ENCODE measurements at places on chromosomes 5 and 9.

- no peak for DNase-seq
Measured at GRCh38 chr5:3281366-3281765, 314.3 kb upstream of the IRX1 start.

DNA sequence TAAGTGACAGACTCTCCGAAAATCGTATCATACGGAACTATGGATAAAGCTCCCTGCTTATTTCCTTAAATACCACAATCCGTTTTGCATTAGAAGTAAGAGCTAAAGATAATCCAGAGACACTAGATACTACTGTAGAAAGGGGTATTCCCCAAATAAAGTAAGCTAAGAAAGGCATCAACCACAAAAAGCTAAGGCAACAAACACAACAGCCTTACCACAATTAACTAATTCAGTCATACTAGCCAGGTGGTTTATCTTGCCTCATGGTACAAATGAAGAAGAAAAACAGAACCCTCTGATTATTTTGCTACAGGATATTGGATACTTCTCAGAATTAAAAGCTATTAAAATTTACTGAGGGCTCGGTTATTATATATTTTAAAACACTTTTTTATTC, 14.1 kb downstream of the ERP44 start:
- no peak for DNase-seq

- no peak for DNase-seq
Measured at GRCh38 chr9:35605351-35606137, 482 bp downstream of the TESK1 start.

GRCh38 chr5:102762095-102762534, 7.0 kb downstream of the PAM start:
- DNase-seq, result no peak
